ENCODE measurements at places on chromosomes 7 and 10. TPM values are rescaled to one million over a fixed set of nuclear protein-coding genes. Genes with fewer than 3 reads are reported as not detected.

GRCh38 chr7:134674424-134674823 lies 27.8 kb downstream of the BPGM start:
- DNase-seq = no peak
- no peak overlapping the region for H3K4me3 ChIP-seq
- no peak overlapping the region for H3K27ac ChIP-seq
- H3K36me3 ChIP-seq = peaks cover 22% of the 10 kb centered on the region
- no peaks in the 10 kb centered on the region for H3K27me3 ChIP-seq
- H3K4me1 ChIP-seq = peaks cover 39% of the 10 kb centered on the region

DNA sequence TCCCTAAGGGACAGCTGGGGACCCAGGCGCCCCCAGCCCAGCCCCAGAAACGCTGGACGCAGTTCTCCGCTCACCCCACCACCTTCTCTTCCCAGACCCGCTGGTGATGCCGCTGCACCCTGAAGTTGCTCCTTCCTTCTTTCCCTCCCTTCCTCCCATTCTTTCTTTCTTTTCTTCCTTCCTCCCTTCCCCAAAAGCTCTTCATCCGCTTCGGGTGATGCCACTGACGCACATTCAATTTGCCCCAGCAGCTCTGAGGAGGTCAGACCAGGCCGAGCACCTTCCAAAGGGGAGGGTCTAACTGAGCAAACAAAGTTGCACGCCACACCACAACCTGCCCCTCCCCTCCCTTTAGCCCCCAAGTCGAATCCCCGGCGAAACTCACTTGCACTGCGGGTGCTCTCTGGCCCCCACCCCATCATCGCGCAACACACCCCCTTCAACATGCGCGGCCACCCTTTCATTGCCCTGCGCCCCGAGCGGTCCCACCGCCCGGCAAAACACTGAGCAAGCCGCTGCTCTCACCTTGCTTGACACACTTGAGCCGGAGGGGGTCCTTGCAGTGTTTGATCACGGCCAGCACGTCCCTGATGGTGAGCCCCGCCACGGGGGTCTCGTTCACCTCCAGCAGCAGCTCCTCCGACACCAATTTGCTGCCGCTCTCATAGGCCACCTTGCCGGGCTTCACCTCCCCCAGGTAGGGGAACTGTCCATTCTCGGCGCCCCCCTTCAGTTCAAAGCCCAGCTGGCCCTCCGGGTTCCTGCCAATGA lies 787 bp downstream of the MAGI2 start:
- H3K4me1 ChIP-seq = peaks cover 5% of the 10 kb centered on the region
- peaks cover 45% of the 10 kb centered on the region for H3K27me3 ChIP-seq
- no peaks in the 10 kb centered on the region for H3K36me3 ChIP-seq
- DNase-seq = no peak
- H3K4me3 ChIP-seq = peak overlapping the region; percentile 32
- H3K27ac ChIP-seq = no peak overlapping the region

The NME8 gene
- total RNA-seq = not detected

The SLC26A5 gene
- not detected for total RNA-seq

GRCh38 chr7:2283074-2283473 lies 31.2 kb downstream of the SNX8 start:
- H3K36me3 ChIP-seq = no peaks in the 10 kb centered on the region
- no peak overlapping the region for H3K27ac ChIP-seq
- H3K4me1 ChIP-seq = peaks cover 4% of the 10 kb centered on the region
- H3K4me3 ChIP-seq = no peak overlapping the region
- H3K27me3 ChIP-seq = no peaks in the 10 kb centered on the region

DNA sequence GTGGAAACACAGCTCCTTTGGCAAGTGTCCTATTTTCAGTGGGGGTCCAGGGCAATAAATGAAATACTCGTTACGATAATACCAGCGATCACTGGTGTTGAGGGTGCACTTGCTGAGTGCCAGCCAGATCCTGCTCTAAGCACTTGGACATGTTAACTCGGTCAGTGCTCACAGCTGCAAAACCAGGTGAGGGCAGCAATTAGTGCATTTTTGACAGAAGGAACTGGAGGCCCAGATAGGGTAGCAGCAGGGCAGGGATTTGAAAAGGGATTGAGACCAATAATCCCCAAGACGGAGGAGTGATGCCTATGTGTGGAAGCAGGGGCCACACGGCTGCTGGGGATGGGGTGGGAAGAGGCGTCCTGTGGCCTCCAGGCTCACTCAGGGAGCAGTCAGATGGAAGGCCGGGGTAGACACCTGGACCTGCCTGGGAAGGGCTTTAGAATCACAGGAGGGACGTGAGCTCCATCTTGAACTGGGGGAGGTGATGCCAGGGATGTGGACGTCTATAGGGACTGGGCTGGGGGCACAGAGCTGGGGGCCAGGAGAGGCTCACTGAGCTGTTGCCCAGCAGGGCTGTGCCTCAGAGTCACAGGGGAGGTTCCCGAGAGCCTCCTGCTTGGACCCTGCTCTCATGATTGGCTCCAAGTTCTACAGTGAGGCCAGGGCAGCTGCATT lies 14.3 kb downstream of the PTPRE start:
- DNase-seq = no peak
- no peaks in the 10 kb centered on the region for H3K27me3 ChIP-seq
- peaks cover 5% of the 10 kb centered on the region for H3K4me1 ChIP-seq
- no peak overlapping the region for H3K4me3 ChIP-seq

DNA sequence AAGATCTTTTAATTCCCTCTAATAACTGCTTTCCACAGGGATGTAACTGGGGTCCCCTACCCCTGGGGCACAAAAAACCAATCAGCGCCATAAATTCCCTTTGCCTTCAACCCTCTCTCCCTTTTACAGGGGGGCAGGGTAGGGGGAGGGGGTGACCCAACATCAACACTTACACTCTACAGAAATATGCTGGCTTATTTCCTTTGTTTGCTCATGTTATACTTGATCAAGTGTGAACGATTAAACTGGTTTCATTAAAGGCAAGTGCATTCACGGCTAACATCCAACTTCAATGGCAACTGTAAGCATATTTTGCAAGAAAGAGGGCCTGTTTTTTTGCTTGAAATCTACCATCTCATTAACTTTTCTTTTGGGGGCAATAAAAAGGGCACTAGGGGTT lies 2.9 kb downstream of the CTBP2 start:
- H3K36me3 ChIP-seq = no peaks in the 10 kb centered on the region
- peaks cover 50% of the 10 kb centered on the region for H3K27me3 ChIP-seq
- H3K4me1 ChIP-seq = peaks cover 3% of the 10 kb centered on the region
- no peak overlapping the region for H3K4me3 ChIP-seq

DNA sequence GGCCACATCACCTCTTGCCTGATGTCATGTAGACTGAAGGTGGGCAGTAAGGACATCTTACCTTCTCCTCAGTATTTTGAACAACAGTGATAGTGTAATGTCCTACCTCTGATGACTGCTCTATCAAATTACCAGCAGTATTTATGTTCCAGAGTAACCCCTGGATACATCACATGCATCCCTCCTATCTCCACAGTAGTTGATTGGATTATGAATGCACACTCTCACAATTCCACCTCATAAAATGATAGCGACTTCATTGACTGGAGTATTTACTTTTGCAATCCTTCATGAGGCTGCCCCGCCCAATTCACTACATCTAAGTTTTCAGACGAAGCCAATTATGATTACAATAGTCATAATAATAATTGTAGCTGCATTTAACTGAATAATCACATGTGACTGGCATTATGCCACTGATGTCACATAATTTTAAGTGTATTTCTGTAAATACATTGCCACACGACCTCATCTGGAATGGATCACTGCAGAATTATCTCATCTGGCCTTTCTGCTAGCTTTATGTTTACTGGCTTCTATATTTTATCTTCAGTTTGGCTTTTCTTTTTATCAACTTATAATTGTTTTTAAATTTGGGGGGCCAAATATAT lies 268.9 kb downstream of the SLC25A13 start:
- no peaks in the 10 kb centered on the region for H3K36me3 ChIP-seq
- H3K4me1 ChIP-seq = no peaks in the 10 kb centered on the region
- H3K27me3 ChIP-seq = peaks cover 14% of the 10 kb centered on the region
- no peak overlapping the region for H3K4me3 ChIP-seq
- H3K27ac ChIP-seq = no peak overlapping the region

The TUBB8 gene
- not detected for total RNA-seq

The FXYD4 gene
- not detected for total RNA-seq

Measured in activated CD4-positive, alpha-beta T cell treated with anti-CD3 and anti-CD28 coated beads for 36 hours (primary cell).